ENCODE measurements at places on chromosomes 13 and 19. TPM values are rescaled to one million over a fixed set of nuclear protein-coding genes. Genes with fewer than 3 reads are reported as not detected.

GRCh38 chr13:73429701-73430100 lies 370.9 kb downstream of the KLF5 start:
- DNase-seq, result no peak

- no peak for DNase-seq
Observed at GRCh38 chr13:83372786-83373185, 509.5 kb downstream of the SLITRK1 start.

DNA sequence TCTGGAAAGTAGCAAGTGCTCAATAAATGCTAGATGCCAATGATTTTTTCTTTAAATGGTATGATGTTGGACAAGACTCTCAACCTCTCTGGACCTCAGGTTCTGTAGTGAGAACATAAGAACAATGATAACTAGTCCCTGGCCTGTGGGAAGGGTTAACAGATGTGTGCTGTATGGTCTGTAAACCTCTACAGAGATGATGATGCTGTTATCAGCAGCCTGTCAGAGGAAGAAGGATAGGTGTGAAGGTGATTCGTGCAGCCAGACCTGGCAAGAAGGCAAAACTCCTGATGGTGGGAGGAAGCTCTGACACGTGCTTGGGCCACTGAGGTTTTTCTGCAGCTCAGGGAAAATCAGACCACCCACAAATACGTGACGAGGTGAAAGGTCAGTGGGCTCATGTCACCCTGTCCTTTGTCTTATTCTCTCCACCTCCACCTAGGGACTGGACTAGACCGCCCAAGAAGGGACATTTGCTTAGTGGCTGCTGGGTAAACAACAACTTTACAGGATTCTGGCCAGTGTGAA lies 36.7 kb upstream of the UBL3 start:
- no peak for DNase-seq

DNA sequence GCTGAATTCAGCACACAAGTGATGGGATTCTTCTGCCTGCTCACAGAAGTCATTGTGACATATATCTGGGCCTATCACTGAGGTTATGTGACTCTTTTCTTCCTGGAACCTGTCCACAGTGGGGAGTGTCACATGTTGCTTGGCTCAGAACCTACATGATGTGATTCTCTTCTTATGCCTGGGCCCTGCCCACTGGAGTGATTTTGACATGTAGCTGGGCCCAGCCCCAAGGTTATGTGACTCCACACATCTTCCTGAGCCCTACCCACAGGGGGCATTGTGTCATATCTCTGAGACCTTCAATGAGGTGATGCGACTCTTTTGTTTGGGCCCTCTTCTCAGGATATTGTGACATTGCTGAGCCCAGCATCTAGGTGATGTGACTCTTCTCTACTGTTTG lies 17.4 kb upstream of the ZNF429 start:
- no peak for DNase-seq

- DNase-seq, result no peak
Observed at GRCh38 chr13:90534617-90535370, 812.7 kb upstream of the MIR17HG start.

DNA sequence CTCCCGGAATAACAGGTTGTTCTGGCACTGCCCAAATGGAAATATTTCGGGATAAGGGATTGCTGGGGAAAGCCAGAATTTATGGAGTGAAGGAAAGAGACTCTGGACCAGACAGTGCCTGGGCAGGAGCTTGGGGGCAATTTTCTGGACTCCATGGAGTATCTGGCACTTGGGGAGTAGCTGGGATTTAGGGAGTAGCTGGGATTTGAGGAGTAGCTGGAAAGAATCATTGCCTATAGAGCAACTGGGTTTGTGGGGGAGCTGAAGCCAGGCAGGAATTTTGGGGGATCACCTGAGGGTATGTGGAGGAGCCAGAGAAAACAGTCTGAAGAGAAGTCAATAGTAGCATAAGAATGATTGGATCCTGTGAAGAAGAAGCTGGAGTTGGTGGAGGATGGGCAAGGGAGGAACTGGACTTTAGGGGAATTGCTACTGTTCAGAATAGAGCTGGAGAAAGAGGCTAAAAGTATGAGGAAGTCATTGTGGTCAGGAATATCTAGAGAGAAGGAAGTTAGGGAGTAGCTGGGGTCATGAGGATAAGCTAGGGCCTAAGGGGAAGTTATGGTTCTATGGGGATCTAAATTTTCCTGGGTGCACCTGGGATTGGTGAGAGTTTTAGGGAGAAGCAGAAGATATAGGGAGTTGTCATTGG lies 14.8 kb downstream of the FSD1 start:
- DNase-seq, result no peak

DNA sequence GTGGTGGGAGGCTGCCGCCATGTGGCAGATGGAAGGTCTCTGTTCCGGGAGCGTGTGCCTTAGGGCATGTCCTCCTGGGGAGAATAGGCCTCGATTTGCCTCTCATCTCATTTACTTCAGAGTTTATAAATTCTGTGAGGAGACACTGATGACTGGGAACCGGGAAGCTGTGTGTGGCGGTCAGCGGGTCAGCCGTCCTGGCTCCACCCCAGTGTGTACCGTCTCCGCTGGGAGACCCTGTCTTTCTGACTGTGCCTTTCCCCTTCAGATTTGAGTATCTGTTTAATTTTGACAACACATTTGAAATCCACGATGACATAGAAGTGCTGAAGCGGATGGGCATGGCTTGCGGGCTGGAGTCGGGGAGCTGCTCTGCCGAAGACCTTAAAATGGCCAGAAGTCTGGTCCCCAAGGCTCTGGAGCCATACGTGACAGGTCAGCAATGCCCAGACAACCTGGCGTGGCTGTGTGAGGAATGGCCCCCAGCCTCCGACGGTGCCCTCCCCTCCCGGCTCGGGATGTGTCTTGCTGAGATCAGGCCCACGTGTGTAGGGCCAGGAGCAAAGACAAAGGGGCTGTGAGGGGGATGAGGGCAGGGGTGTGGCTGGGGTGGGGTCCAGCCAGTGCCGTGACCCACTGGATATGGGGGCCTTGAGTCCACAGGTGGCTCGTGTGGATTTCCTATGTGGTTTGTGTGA lies 21.6 kb downstream of the ATP4B start:
- peak; percentile 37 for DNase-seq

DNA sequence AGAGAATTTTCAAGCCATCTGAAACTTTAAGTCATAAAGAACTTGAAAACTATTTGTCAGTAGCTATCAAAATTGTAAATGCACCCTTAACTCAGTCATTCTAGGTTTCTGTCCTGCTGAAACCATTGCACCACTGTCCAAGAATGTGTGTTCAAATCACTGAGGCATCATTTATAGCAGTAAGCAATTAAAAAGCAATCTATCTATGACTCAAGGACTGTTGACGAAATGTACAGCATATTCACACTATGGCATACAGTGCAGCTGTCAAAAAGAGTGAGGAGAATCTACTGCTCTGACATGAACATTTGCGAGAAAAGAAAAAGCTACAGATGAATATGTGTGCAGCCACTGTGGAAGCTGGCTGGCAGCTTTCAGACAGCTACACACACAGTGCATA lies 71.2 kb downstream of the ING1 start:
- DNase-seq, result no peak

DNA sequence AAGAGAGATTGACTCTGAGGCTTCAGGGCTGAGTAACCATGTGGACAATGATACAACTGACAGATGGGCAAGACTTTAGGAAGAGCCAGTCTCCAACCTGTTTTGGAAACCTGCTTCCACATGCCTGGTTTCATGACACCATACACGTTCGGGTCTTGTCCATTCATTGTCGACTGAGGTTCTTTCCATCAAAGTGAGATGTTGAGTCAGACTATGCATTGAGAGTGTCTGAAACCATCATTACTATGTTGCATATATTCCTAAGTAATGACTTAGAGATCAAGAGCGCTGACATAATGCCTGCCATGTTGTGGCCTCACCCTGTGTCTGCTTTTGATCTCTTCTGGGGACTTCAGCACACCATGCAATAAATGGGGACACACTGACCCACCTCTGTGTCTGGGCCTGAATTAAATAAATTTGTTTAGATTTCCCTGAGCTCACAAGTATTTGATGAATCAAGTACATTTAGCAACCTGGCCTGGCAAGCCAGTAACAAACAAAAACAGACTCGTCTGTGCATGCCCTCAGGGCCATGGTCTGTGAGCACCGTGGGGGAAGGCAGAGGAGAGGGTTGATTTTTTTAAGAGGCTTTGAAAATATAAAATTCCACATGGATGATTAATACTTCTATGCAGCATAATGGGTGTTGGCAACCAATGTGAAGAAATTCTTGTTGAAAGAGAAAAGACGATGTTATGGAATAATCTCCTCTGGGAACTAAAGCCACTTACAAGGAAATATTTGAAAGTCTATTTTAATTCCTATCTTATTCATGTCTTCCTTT lies 49.9 kb upstream of the UBAC2 start:
- no peak for DNase-seq

DNA sequence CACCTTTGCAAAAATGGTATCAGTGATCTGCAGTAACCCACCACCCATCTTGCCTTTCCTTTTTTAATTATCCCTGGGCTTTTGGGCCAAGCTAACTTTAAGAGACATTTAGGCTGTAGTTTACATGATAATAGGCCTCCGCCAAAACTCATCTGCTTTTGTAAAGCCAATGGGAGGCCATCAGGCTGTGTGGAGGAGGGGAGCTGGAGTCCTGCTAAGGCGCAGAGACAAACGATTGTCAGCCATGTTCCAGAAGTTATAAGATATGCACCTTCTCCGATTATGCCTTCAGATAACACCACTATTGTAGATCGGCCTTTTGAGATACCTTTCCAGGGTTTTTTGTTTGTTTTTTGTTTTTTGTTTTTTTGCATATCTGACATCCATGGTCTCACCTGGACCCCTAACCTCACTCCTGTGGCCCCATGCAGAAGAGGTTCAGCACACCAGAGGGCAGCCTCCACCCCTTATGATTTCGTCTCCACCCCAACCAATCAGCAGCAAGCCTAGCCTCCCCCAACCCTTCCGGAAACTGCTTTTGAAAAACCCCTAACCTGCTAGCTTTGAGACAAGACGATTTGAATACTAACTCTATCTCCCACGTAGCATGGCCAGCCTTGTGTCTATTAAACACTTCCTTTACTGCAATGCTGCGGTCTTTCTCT lies 113.9 kb upstream of the UBL3 start:
- DNase-seq, result no peak

DNA sequence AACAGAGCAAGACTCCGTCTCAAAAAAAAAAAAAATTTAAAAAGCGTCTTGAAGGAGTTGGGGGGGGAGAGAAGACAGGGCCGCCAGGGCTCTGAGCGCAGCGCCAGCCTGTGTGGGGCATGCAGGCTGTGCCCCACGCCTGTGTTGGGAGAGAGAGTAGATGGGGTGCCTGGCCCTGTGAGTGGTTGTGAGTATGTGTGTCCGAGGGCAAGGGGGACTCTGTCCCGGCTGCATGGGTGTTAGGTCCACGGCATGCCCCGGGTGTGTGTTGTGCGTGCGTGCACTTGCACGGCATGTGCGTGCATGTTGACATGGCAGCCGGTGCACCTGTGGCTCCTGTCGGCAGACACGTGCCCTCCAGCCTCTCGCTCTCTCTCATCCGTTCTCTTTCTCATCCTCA lies 3.4 kb downstream of the MAP2K7 start:
- no peak for DNase-seq

DNA sequence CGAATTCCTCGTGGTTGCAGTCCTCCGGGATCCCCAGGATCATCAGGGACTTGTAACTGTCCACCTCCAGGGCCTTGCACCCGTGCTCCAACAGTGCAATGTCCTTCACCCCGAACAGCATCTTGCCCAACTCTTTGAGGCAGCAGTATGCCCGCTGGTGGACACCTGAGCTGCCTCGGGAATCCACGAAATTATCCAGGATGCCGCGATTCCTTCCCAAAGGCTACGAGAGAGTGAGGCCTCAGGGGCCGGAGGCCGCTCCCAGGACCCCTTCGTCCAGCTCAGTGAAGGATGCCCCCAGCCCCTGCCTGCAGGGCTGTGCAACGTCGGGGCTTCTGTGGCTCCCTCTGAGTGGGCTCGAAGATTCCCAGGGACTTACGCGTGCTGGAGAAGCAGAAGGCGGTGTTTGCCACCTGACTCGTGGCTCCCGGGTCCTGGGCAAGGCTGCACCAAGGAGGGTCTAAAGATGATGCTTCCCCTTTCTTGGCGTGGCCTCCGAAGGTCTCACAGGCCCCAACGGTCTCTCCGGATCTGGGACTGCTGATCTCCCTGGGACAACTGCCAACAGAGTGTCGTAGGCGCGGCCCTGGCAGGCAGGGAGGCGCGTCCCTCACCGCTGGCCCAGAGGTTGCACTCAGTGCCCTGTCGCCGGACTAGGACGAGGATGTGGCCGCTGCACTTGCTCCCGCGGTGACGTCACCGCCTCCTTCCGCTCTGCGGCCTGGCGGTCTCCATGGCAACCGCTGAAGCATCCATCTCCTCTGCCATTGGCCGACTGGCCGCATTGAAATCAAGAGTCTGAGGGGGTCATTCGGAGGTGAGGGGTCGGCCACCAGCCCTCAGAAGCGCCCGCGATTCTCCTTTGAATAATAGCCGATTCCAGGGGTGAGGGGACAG lies at the start of gene PNMA8C:
Gene PNMA8C, minus strand, starts transcription at position 698 of the 897 bp plus-strand sequence. Its CDS starts 577 bp downstream, at position 121.
- peak; percentile 73 for DNase-seq

- DNase-seq, result peak; percentile 37
Observed at GRCh38 chr13:113216254-113217048, 7.0 kb downstream of the CUL4A start.

GRCh38 chr19:42202290-42202880 lies 15.1 kb downstream of the DEDD2 start:
- no peak for DNase-seq

DNA sequence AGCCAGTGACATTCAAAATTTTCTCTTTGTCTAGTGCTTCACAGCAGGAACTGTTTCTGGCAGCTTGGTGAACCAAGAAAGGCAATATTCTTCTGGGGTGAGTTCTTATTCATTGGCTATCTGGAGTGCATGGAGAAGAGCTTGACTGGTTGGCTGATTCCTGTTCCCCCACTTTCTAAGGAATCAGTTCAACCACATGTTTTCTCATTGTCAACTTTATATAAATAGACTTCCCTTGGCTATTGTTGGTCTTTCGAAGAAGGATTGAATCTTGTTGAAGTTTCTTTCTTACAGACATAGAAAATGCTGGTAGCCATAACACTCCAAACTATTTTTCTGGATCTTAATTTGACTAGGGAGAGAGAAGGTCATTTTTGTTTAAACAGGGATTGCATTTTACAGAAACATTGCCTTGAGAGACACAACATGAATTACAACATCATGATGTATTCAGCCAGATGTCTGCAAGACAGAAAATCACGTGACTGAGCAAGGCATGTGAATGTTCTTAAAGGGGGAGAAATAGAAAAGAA lies 85.2 kb downstream of the EDNRB start:
- no peak for DNase-seq

DNA sequence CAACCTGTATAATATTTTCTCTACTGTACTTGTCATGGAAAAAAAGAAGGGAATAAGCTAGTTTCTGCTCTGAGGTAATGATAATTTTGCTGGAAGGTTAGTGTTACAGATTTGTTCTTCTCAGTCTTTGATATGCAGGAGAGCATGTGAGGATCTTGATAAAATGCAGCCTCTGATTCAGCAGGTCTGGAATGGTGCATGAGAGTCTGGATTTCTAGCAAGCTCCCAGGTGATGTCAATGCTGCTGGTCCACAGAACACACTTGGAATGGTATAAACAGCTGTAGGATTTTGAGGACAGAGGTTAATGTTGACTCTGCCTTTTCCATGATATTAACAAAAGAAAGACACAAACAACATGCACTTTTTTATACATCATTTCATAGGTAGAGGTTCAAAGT lies 173.6 kb downstream of the NDFIP2 start:
- DNase-seq, result no peak

RNF17 gene
- not detected for total RNA-seq

ZNF471 gene
- 12.0 TPM for total RNA-seq

OSCAR gene
- total RNA-seq, result 2.2 TPM

GJB2 gene
- total RNA-seq, result not detected

ERICH6B gene
- not detected for total RNA-seq

EXOC3L2 gene
- total RNA-seq, result 2.3 TPM

CACNA1A gene
- total RNA-seq, result 1.0 TPM
